ENCODE measurements at places on chromosomes 5 and 9.

- no peak for DNase-seq
These were observed 262.8 kb upstream of the CDH6 start for GRCh38 chr5:30930736-30931135.

DNA sequence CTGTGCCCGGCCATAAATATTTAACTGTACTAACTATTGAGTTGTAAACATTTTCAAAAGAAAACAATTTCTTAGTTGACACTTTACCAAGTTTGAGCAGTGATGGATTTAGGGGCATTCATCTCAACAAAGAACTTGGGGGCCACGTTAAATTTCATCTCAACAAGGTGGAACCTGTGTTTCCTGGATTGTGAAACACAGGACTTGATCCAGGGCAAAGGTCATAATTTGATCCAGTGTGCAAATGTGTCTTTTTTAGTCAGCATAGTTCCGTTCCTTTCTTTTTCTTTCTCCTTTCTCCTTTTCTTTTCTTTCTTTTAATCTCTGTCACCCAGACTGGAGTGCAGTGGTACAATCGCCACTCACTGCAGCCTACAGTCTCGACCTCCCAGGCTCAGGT, 3.1 kb downstream of the GFRA3 start:
- no peak for DNase-seq

DNA sequence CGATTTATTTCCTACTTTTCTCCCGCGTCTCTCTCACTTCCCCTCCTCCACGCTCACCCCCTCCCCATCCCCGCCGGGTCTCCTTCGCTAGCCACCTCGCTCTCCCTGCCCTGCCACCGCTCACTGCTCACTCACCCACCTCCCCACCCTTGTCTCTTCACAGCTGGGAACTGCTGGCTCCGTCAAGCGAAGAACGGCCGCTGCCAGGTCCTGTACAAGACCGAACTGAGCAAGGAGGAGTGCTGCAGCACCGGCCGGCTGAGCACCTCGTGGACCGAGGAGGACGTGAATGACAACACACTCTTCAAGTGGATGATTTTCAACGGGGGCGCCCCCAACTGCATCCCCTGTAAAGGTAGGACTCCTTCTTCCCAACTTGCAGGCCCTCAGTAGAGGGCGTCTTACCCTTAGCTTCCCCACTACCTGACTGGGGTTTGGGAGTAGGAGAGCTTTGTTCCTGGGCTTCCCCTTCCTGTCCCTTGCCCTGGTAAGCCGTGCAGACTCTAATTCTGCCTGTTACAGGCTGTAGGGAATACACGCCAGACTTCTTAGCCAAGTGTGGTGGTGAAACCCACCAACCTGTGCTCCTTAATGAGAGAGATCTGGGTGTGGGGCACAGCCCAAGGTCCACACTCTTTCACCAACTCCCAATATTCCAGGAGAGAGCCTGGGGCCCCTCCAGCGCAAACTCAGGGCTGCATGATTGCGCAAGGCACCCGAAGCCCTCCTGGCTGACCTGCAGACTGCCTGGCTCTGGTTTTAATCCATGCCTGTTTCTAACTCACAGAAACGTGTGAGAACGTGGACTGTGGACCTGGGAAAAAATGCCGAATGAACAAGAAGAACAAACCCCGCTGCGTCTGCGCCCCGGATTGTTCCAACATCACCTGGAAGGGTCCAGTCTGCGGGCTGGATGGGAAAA, 2.5 kb downstream of the FST start:
- no peak for DNase-seq

- no peak for DNase-seq
These were observed 4.7 kb downstream of the GNAQ start for GRCh38 chr9:78026947-78027346.

DNA sequence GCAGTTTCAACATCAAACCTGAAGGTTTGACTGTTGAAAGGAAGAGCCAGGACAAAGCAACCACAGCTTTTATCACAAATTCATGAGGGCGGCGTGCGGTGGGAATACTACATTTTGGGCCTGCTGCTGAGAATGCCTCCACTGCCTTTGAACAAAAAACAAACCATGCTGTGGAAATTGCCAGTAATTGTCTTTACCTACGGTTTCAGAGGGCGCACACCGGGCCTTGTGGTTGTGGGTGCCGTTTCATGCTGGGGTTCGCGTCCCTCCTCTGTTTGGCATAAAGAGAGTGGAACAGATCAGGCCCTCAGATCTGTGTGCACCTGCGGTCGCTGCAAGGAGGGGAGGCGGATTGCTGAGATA, 27.6 kb upstream of the TCF7 start:
- no peak for DNase-seq

- no peak for DNase-seq
These were observed 4.9 kb upstream of the RICTOR start for GRCh38 chr5:39079147-39079546.

DNA sequence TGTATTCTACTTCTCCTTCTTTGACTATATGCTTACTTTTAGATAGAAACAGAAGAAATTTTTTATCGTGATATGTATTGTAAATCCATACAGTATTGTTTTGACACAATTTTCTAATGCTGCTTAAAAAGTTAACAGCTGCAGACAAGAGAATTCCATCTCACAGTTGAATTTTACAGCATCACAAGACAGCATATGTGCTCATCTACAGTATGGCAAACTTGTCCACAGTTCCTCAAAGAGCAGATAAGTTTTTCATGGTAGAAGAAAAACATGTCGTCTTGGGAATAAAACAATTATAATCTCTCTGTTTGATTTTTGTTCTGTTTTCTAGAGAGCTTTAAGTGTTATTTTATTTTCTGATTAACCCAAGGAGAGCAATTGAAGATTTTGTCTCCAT, 438.5 kb upstream of the NUDT12 start:
- DNase-seq, result no peak

- DNase-seq, result no peak
These were observed 554.0 kb upstream of the KLF4 start for GRCh38 chr9:108043585-108043984.

DNA sequence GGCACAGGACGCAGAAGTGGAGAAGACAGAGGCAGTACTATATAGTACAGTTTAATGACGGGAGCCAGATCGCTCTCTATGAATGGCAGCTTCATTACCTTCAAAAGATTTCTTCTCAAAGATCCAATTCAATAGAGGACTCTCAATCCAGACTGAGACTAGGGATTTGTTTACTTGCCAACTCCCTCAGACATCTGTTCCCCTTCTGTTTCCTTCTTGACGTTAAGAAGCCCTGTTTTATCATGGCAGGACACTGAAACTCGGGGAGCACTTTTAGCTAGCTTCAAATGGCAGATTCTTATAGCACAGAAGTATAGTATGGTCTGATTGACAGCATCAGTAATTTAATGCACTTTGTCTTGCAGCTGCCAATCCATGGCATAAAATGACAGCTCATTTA, 747.3 kb upstream of the C9orf72 start:
- DNase-seq, result no peak

DNA sequence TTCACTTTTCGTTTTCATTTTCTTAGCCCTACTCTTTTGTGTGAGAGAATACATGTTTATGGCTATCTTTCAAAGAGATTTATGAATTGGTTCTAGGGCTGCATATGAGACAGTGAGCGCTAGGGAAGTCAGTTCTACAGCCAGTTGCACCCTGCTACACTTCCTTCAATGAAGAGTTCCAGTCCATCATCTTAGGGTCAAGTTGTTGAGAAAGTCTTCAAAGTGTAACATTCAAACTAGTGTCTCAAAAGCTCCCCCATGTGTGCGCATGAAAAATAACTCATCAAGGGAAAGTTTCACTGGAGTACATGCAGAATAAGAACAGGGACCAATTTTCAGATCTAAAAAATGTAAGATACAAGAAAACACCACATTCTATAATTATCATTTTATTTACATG, 317.2 kb downstream of the DEPDC1B start:
- no peak for DNase-seq

DNA sequence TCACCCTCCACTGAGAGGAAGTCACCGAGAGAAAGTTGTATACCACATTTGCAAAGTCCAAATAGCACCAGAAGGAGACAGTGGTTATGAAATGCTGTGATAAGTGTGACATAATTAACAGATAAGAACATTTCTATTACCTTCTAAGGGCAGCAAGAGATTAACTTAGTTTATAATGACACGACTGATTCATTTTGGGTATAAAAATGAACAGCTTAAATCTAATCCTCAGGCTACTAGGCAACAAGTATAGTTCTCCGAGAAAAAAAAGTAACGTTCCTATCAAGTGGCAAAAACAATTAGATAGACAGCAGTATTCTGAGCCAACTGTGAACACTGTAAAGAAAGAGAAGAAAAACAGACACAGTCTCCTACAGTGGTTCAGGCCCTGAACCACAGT, 431.2 kb upstream of the GRAMD2B start:
- DNase-seq, result no peak

- no peak for DNase-seq
These were observed 76.6 kb upstream of the PRLR start for GRCh38 chr5:35306716-35307365.

DNA sequence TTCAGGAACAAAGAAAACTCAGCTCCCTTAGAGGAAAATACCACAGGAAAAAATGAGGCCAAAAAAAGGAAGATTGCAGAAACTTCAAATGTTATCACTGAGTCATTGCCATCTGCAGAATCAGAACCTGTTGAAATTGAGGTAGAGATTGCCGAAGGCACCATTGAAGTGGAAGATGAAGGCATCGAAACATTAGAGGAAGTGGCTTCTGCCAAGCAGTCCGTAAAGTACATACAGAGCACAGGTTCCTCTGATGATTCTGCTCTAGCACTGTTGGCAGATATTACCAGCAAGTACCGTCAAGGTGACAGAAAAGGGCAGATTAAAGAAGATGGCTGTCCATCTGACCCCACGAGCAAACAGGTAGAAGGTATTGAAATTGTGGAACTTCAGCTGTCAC, 30.8 kb upstream of the NIM1K start:
- DNase-seq, result no peak

GRCh38 chr5:59648949-59649921, 244.3 kb downstream of the PDE4D start:
- DNase-seq, result no peak

GRCh38 chr5:57172466-57173318, 1.2 kb upstream of the GPBP1 start:
- no peak for DNase-seq

- no peak for DNase-seq
These were observed 65.7 kb upstream of the ICE1 start for GRCh38 chr5:5356765-5357164.

GRCh38 chr5:94057655-94058054, 316.3 kb upstream of the POU5F2 start:
- no peak for DNase-seq

GRCh38 chr9:89999534-90000370, 394.9 kb downstream of the GADD45G start:
- peak; percentile 94 for DNase-seq

DNA sequence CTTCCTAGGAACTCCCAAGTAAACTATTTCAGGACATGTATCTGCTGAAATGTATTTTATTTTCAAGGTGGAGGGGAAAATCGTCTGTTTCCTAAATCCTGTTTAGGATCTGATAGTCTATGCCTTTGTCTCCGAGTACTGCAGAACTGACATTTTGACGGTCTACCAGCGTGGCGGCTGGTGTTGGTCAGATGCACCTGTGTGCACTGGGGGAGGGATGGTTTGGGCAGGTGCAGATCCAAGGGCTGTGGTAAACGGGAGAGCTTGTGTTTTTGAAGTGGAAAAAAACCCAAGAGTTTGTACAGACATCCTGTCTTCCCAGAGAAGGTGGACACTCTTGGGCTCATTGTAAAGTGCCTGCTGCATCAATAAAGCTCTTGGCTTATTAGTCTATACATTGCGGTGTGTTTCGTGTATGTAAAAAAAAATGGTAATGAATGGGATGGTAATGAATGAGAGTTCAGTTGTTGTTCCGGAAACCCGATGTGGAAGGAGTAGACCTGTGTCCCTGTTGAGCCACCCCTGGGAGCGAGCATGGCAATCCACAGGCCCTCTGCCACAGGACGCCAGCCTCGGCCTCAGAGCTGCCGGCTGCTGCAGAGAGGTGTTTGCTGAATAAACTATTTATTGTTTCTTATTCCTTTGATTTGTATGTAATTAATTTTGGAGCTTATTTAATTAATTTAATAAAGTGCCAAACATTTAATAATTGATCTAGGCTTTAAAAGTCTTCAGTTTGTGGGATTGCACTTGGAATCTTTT, 15.3 kb downstream of the ARPC5L start:
- no peak for DNase-seq

GRCh38 chr9:136658849-136659535, 3.7 kb upstream of the EGFL7 start:
- DNase-seq, result no peak

- DNase-seq, result peak; percentile 68
These were observed 309.5 kb downstream of the PDE4D start for GRCh38 chr5:59583810-59584562.

DNA sequence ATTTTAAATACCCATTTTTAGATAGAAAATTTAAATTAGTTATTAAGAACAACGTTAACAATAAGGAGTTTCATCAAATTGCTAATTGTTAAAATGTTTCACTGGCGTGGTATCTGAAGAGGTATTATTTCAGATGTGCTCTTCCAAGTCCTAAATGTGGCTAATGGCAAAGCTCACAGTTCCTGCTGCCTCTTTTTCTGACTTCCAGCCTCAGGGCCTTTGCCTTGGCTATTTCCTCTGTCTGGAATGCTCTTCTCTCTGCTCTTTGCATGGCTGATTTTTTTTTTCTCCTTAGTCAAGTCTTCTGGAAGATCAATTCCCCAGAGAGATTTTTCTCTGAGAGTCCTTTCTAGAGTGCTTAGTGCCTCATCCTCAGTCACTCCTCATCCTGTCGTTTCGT, 9.6 kb upstream of the SSBP2 start:
- DNase-seq, result no peak

- no peak for DNase-seq
These were observed 52.9 kb upstream of the DHFR start for GRCh38 chr5:80707645-80708044.

DNA sequence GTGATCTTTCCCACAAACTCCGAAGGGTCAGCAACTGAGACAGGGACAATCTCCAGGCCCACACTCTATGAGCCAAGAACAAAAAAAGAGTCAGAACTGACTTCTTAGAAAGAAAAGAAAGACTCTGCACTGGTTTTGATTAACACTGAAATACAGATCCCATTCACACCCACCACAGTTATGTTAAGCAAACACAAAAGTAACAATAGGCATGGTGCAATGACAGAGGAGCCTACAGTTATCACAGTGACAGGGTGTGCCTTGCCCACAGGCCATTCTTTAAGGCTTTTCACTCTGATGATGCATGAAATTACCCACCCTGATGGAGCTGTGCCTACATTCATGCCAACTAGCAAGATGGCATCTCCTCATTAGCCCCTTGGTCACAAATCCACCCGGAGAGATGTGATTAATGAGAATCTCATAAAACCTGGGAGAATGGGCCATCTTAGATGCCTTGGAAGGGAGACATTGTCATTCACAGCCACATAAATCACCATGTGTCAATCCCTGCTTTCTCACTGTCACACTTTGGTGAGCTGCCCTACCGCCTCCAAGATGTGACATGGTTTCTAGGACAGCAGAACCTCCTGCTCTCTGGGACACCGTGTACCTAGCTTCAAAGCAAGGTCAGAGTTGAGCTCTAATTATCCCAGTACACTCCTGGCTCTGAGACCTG, 27.6 kb upstream of the FSTL4 start:
- no peak for DNase-seq
